ENCODE measurements at places on chromosomes 16 and 17. TPM values are rescaled to one million over a fixed set of nuclear protein-coding genes. Genes with fewer than 3 reads are reported as not detected.
A peak's percentile ranks its signal among the peaks of the same experiment; 100 is the strongest.

ATAD5 gene
- 28.3 TPM for total RNA-seq

CLEC19A gene
- not detected for total RNA-seq

GJC1 gene
- 47.4 TPM for total RNA-seq

ATP5PD gene
- total RNA-seq: 337 TPM

SPATA20 gene
- total RNA-seq: 12.0 TPM

CDH13 gene
- 34.5 TPM for total RNA-seq

NPIPB13 gene
- 2.3 TPM for total RNA-seq

TTYH2 gene
- 53.0 TPM for total RNA-seq

CDRT15L2 gene
- total RNA-seq: not detected

MYL11 gene
- 10.8 TPM for total RNA-seq

EPX gene
- total RNA-seq: not detected

ZNF213 gene
- 3.0 TPM for total RNA-seq

GRIN2A gene
- total RNA-seq: not detected

MRM1 gene
- total RNA-seq: 5.1 TPM

KLHL10 gene
- total RNA-seq: not detected

DNA sequence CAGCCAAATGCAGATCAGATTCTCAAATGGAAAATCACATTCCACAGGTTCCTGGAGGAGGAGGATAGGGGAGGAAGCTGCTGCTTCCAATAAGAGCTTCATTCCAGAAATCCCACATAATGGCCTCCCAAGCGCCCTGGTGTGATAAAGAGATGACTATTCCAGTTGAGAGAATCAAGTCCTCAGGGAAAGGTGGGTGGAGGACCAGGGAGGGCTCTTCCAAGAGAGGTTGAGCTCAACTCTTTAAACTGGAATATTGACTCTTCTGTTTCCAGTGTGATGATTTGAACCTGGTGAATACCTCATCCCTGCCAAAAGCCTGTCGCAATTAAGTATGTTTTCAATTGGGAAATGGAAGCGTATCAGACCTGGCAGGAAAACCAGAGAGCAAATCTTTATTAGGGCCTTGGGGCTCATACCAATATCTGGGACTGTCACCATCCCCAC, 81.4 kb upstream of the DYNLRB2 start:
- DNase-seq: no peak

DNA sequence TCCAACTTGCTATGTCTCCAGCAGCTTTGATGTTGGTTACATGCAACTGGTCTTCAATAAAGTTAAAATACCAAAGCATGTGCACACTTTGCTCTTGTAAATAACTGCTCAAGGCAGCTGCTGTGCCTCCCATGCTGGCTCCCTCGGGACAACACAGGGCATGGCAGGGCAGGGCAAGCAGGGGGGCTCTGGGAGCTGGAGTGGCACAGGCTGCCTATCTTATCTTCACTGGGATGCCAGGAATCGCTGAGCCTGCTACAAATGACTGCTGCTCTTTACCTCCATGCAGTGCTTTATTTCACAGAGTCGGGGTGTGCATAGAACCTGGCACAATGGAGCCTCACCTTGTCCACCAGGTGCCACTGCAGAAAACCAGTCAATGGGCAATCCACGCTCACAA, 21.8 kb downstream of the PEMT start:
- no peak for DNase-seq

DNA sequence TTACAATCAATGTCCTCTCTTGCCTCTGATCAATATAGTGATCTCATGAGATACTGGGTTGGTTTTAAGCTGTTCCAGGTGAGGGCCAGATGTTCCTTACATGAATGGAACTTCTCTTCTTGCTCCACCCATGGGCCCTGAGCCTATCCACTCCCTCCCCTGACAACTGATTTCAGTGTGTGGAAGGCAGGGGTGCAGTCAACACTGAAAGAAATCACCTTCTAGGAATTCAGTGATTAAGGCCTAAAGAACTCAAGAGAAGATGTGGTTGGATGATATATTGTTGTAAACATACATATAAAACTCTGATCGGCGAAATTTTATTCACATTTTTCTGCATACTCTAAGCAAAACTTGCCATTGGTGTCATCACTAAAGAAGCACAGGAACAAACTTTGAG, 6.7 kb upstream of the GOSR2 start:
- no peak for DNase-seq

GRCh38 chr16:12578001-12578400, 225.7 kb downstream of the CPPED1 start:
- DNase-seq: no peak

DNA sequence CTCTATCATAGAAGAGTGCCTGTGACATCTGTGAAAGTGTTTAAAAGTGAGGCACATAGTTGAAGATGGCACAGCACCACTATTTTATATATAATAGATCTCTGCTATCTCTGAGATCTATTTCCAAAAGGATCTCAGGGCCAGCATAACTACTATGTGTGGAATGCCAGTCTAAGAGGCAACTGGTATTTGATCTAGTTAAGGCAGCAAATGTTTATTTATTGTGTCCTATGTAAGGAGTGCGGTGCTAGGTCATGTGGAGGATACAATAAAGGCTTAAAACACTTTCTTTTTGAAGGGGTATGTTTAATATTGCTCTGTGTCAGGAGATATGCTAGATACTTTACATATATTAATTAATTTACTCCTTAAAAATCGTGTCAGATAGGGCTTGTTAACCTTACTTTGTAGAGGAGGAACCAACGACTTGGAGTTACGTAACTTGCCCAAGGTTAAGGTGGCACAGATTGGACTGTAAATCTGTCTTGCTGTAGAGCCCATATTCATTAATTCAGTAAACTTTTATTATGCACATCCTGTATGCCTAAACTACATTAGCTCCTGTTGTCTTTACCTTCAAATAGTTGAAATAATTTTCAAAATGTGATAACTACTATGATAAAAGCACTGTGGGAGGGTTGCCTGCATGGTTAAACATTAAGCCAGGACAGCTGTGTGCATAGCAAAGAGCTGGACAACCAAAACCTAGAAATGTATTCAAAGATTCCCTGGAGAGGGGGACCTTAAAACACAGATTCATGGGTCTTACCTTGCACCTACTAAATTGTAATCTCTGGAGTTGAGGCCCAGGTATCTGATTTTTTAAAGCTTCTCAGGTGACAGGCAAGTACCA, 83.3 kb downstream of the NLK start:
- DNase-seq: no peak

GRCh38 chr16:20903116-20903898, 2.7 kb downstream of the LYRM1 start:
- DNase-seq: no peak

- no peak for DNase-seq
Measured at GRCh38 chr16:4689091-4689671, 4.2 kb upstream of the NUDT16L1 start.

DNA sequence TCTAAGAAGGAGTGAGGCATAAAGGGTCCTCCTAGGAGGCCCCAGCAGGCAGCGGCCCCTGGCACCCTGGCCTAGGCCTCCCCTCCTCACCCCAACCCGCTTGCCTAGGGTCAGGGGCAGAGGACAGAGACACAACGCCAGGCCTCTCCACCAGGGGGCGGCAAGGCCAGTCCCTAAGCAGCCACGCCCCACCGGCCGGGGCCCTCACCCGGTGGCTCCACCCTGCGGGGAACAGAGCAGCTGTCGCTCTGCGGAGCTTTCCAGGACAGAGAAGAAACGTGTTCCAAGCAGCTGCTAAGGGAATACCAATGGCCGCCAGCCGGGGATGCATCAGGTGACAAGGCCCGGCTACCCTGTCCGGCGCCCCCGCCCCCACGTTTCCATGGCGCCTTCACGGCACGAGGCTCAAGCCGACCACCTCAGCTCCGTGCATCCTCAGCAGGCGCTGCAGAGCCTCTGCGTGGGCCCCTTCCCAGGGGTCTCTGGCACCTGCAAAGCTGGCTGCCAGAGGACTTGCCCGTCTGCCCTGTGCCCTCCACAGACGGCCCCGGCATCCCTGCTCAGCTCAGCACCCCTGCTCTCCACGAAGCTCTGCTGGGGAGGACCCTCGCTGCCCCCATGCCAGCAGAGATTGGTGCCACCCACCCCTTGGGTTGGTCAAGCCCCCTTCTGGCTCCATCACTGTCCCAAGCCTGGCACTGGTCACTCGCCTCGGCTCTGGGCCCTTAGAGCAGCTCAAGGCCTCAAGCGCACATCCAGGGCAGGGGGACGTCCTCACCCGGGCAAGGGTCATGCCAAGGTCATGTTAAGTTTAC, 5.6 kb downstream of the ZNF598 start:
- peak; percentile 97 for DNase-seq

DNA sequence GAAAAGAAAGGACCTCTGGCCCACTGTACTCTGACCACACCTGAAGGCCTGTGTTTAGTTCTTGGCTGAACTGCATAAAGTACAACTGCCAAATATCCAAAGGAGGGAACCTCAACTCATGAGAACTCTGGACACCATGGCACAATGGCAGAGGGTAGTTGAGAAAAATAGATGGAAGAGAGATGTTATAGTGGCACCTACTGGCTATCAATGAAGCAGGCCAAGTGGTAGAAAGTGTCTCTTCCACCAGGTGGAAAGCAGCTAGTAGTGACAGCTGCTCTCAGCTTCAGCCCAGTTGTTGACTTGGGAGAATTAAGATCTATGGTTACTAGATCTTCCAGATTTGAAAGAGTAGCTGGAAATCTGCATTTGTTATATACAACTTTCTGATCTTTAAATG, 3.2 kb downstream of the MED31 start:
- DNase-seq: no peak

- DNase-seq: no peak
Measured at GRCh38 chr16:51553910-51554309, 402.8 kb upstream of the SALL1 start.

- DNase-seq: no peak
Measured at GRCh38 chr17:39178536-39178935, 12.6 kb upstream of the ARL5C start.

DNA sequence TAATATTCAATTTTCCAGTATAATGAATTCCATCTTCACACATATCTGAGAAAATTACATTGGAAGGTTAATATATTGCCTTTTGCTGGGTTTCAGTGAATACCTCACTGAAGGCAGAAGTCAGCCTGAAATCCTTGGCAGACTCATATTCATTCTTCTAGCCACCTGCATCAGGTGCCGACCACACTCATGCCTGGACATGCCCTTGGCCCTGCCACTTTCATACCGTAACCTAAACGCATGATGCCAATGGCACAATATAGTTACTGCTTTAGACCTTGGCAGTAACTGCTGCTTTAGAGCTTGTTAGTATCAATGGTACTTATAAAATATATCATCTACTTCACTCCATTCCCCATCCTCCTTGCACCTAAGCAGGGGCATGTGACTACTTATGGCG, 817.6 kb upstream of the CDH8 start:
- DNase-seq: no peak

DNA sequence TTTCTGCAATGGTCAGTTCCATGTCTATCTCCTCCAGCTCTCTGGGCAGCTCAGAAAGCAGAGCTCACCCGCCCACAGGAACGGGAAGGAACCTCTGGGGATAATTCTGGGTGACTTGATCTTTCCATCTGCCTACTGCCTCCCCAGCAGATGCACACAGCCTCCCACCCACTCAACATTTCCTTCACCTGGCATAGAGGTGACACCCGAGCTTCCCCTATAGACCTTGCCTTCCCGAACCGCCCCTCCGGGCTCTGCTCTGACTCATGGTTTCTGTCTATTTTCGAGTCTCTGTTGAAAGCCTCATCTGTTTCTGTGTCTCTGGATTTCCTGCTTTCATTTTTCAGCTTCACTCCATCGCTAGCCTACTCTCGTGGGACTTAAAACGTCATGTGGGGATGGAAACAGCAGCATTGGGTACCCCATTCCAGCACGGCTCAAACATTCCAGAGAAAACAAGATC, 11.4 kb downstream of the GGA3 start:
- DNase-seq: no peak

DNA sequence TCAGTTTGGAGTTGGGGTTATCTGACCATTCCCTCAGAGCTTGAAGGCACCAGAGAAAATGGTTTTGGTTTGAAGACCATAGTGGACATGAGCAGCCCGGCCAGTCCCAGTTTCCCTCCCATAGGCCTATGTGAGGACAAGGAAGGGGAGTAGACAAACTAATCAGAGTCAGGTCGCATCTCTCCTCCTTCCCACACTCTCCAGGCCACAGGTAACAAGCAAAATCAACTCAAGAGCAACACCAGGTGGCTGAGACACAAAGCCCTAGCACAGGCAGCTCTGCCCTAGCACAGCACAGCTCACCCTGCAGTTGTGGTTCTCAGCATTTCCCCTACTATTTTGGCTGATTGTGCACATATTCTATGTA, 7.2 kb downstream of the SUPT4H1 start:
- DNase-seq: no peak

DNA sequence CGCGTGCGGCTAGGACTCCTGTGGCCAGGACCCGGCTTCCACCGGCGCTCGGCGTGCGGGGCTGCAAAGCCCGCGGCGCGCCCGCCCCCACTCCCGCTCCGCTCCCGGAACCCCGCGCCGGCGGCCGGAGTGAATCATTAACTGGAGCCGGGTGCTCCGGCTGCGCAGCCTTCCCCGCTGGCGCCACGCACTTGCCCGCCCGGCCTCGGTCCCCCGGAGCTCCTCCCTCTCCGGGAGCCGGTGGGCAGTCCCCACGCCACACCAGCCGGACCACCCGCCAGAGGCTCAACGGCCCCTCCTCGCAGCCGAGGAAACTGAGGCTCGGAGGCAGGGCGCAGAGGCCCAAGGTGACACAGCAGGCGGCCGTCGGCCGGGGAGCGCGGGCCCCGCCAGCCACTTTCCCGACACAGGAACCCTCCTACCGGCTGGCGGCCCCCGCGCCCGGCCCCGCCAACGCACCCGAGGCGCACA, 580 bp downstream of the BCAR1 start:
- peak; percentile 25 for DNase-seq

DNA sequence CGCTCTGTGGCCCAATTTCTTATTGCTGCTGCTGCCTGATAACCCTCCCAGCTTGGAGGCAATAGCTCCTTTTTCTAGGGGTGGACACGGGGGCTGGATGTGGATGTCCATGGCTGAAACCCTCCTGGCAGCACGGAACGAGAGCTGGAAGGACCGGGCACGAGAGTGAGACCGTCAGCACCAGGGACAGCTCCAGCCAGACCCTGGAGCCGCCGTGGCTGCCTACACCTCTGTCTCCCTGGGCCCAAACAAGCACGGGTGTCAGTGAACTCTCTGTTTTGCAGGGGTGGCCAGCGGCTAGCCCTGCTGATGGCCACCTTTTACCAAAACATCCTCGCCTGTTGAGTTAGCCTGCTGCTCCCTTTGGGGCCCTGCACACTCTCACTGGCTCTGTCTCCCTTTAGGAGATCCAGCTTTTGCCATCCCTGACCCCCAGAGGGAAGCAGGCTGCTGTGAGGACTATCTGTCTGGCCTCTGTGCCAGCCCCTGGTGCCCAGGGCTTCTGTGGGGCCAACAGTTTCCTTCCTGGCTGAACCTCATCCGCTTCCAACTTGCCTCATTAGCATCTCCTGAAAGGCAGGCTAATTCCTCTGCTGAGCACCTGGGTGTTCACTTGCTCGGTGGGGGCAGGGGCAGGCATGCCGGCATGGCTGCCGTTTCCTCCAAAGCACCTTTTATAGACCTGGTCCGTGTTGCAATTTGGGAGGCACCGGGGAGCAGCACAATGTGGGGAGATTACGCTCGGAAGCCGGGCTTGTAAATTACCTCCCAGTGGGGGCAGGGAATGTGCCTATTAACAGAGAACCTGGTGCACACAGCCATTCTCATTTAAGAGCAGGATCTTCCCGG, 118.1 kb downstream of the ENGASE start:
- DNase-seq: peak; percentile 82

GRCh38 chr17:77473615-77474226, 333.0 kb downstream of the SEC14L1 start:
- no peak for DNase-seq

Data from SJCRH30 (cell line).